ENCODE measurements at places on chromosomes 2 and 18.

DNA sequence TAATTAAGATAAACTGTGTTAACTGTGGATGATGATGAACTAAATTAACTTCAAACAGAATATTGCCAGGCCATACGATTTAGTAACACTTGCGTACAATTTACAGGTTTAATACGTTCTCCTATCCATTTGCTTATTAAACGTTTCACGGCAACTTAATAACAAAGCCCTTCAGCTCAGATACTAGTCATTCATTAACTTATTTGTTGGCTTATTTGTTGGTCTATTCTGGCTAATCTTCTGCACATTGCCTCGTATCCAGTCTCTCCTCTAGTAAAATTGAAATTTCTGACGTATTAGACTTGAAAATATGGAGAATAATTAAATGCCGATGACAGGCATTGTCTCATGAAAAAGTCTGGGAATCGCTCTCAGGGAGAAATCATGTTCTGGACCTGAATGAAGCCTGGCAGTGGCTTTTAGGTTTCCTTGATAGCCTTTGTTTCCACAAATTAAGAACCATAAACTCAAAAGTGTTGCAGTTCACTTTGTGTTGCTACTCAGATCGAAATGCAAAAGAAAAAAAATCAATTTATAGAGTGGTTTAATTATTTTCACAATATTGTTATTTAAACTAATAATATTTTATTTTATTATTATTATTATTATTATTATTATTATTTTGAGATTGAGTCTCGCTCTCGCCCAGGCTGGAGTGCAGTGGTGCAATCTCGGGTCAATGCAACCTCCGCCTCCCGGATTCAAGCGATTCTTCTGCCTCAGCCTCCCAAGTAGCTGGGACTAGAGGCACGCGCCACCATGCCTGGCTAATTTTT is 4.5 kb downstream of the SCLY start:
- DNase-seq: no peak

- DNase-seq: no peak
These were observed 22.5 kb upstream of the UBE2F start for GRCh38 chr2:237944302-237944701.

DNA sequence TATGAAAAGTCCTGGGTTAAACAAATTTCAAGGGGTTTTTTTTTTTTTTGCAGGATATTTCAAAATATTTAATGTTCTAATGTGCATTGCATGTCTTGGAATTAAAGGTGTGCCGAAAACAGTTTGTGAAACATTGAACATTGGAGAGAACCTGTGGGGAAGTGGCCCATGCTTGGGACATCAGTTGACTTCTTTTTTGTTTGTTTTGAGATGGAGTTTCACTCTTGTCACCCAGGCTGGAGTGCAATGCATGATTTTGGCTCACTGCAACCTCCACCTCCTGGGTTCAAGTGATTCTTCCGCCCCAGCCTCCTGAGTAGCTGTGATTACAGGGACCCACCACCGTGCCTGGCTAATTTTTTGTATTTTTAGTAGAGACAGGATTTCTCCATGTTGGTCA is 71.0 kb upstream of the RAPH1 start:
- DNase-seq: no peak

DNA sequence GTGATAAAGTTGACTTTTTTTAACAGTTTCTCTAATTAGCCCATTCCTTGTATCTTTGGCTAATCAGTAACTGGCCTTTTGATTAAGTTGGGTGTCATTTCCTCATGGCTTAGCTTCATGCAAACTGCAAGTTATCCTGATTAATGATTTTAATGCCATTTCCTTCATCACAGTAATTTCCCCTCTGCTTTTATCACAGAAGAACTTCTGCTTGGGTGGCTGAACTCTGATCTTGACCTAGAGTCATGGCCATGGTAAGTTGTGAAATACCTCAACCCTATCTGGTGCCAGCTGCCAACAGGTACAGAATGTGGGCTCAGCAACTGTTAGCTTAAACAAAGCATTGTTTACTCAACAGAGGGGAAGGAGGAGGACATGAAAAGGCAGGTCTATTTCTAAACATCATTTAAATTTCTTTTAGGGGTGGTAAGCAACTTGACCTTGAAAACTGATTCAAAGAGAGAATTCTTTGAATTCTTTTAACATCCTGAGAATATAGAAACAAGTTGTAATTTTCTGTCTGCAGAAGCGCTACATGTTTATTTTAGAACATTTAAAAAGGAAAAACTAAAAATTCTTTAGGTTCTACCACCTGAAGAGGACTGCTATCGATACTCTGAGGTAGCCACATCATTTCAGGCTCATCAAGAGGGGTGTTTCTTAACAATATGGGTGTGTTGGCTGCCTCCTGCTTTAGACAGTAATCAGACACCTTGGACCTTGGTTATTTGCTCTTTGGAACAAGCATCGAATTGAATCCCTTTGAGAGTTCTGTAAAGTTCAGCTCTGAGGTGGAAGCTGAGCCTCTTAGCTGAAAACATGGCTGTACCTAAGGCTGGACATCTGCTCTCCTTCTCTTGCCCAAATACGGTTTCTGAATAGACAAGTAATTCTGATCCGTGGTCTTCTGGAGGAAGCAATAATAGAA is 39.7 kb downstream of the ANXA4 start:
- DNase-seq: no peak

GRCh38 chr18:78625847-78626246 is 353.8 kb upstream of the SALL3 start:
- peak; percentile 80 for DNase-seq

DNA sequence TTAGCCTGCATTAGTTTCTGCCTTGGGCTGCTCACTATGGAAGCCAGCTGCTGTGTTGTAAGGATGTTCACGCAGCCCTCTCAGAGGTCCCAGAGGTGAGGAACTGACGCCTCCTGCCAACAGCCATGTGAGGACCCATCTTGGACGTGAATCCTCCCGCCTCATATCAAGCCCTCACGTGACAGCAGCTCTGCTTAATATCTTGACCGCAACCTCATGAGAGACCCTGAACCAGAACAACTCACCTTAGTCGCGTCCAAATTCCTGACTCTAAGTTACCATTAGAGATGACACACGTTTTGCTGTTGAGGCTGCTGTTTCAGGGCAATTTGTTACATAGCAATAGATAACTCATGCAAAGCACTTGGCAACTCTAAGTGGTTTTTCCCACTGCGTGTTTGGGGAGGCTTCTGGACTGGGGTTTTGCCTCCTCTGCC is 97.7 kb downstream of the TMEM17 start:
- DNase-seq: no peak

DNA sequence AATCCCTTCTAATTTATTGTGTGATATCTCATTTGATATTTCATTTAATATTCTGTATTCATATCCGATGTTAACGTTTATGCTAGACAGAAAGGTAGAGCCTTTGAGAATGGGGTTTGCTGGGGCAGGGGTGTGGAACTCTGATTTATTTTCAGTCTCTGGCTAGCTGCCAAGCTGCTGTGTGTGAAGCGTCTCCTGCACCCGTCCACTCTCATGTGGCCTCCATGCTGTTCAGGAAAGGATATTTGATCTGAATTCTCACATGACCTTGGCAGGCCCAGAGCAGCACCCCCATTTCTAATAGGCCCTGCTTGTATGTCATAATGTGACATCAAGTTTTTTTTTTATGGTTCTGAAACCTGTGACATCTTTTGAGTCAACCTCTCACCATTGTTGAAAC is 1.6 kb downstream of the IL1R1 start:
- DNase-seq: no peak

DNA sequence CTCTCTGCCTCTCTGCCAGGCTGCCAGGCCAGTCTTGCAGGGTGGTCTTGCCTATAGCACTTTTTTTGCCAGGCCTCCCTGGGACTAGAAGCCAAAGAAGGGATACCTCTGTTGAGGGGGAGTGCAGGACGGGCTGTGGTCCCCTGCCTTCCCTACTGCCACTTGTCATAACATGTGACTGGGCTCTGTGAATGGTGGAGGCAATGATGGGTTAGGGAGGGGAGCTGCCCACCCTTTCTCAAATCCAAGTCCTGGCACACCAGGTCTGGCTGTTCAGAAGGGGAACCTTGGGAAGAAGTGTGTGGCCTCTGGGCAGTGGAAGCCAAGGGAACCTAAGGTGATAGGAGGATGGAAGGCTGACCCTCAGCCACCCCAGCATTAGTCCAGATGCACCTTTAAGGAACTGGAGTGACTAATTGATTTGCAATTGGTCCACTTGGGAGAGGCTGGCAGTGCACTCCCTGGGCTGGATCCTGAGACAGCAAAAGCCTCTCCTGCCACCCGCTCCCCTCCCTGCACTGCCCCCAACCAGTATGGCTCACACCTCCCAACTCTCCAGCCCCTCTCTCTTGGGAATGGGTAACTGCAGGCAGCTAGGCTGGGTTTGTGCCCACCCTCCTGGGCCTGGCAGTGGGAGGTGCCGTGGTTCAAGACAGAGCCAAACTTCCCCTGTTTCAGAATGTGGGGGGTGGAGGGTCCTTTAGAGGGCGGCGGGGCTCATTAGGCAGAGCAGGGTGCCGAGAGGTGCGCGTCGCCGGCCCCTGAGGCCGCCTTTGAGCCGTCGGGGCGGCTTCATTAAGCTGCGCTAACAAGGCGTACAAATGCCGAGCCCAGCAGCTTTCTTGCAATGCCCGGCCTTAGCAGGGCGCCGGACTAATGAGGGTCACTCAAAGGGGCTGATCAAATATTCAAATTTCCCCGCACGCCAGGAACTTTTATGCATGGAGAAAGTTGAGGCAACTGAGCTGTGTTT is 4.5 kb upstream of the SIX3 start:
- DNase-seq: no peak

- DNase-seq: no peak
These were observed 36.5 kb downstream of the SLC8A1 start for GRCh38 chr2:40415391-40415790.
